ENCODE measurements at places on chromosomes 7 and 10. TPM values are rescaled to one million over a fixed set of nuclear protein-coding genes. Genes with fewer than 3 reads are reported as not detected.

KLLN gene
- 0.68 TPM for total RNA-seq

DNA sequence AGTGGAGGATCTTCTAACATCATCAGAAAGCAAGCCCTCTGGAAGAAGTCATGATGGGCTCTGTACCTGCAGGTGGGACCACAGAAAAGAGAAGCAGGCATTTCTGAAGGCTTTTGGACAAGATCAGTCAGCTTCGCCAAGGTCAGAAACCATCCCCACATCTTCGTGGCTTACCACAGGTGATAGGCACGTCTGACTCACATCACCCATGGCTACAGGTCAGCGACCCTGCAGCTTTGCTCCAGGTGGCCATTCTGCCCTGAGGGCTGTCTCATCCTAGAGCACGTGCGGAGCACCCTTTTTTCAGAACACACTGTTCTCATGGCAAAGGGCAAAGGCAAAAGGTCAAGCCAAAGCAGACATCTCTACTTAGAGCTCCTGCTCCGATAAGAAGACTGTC, 518.9 kb upstream of the ADARB2 start:
- DNase-seq, result no peak

DNA sequence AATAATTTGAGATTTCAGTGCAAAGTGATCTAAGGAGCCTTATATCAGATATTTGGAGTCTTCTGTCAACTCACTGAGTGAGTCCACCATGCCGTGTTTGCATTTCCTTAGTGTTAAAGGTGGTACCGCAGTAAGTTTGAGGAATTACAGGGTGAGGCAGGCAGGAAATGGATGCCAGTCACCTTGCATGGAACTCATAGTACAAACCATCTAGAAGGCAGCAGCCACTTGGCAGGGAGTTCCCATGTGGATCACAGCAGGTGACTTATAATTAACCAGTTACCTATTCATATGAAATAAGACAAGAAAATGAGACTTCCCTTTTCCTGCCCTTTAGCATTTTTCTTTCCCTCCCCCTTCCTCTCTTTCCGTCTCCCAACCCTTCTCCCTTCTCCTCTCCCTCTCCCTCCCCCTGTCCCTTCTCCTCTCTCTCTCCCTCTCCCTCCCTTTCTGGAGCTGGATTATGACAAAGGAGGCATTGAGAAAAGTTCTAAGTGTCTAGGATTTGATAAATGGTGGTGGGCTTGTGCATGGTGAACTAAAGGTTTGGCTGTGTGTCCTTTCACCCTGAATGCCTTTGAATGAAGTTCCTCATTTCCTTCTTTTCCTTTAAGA, 94.1 kb downstream of the LRRC4 start:
- DNase-seq, result no peak

DNA sequence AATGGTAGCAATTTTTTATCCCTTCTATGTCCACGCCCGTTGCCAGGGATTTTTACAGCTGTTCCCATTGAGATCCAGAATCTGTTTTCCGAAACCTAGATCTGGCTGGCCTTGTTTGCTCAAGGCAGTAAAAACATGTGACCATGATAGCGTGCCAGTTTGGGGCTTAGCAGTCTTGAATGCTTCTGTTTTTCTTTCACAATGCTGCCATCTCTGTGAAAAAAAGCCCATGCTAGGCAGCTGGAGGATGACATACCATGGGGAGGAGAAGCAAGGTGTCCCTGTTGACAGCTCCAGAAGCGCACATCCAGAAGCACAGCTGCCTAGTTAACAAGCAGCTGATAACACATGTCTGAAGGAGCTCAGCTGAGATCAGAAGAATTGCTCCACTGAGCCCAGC, 2.2 kb upstream of the ZNF92 start:
- no peak for DNase-seq

DNA sequence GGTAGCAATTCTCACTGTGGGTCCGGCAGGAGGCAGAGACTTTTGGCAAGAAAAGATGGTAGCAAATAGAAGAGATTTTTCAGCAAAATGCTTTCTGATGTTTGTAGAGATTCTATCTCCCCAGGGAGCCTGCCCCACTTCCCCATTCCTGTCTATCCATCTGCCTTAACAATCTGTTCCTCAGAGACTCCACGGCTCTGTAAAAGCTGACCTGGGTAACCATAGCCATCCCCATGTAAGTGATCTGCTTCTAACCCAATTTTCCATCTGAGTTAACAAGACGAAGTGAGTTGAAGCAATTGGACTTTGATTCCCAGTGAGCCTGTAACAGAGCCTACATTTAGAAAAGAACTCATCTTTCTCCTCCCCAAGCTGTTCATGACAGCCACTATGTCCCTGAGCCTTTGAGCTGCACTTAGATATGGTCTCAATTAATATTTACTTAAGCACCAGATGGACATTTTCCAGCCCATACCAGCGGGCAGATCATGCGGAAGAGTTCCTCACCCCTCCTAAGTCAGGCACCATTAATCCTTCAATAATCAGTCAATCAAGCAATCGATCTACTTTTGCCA, 896.1 kb downstream of the CCSER2 start:
- no peak for DNase-seq

ZNF862 gene
- 28.9 TPM for total RNA-seq

DNA sequence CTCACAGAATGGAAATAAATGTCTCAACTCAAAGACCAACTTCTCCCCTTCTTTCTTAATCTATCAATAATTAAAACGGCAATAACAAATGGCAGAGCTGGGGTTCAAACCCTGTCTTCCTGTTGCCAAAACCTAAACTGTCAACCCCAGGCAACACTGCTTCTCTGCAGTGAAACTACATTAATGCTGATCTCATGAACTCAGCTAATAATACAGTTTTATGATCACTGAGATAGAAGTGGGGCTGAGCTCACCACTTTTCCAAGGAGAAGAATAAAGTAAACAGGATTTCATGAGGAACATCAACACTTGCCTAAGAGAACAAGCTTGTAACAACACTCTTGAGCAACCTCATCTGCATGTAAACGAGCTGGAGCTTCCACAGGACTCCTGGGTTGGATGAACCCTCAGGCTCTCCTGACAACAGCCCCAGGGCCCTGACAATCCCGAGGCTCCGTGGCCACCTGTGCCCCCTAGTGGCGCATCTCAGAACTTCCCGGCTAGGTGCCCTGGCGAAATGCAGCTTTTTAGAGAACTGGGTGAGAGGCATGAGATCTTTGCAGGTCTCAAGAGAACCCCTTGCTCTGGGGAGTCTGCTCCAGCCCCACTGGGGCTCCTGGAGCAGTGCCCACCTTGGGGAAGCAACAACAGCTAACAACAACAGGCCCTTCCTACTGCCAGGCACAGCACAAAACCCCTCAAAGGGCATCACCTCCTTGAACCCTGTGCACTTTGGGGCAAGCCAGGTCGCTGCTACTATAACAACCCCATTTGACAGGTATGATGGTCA, 169.3 kb downstream of the SH3PXD2A start:
- peak; percentile 87 for DNase-seq

GRCh38 chr7:22267930-22268615, 88.9 kb downstream of the RAPGEF5 start:
- DNase-seq, result no peak

NEURL1 gene
- 1.5 TPM for total RNA-seq

CFTR gene
- total RNA-seq, result not detected

DNA sequence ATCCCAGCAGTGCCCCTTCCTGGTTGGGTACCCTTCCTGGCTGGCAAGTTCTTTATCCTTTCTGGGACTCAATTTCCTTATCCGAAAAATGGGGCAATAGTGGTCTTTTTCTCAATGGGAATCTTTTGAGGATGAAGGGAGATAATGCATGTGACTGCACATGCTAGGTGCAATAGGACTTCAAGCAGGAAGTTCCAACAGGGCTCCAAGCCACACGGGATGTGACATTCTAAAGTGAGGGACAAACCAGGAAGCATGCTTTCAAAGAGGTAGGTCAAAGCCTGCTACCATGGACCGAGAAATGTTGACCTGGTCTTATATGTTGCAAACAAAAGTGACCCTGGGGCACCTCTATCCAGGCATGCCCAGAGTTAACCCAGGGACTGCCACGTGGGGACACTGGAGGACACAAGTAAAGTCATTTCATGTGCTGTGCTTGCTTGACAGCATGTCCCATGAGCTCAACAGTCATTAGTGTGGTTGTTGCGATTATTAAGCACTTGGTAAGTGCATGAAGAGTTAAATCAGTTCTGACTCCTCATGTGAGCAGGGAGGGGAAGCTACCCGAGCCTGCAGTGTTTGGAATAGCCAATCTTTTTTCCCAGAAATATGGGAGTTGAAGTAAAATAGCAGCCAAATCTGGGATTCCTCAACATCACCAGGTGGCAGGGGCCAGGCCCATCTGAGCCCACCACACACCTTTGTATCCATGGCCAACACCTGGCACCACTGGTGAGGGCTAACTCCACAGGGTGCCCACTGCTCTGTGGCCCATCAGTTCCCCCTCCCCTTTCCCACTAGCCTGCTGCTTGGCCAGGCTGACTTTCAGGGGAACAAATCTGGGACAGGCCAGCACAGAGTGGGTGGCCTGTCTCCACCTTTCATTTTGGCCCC, 5.7 kb downstream of the ARHGAP22 start:
- DNase-seq, result no peak

DNA sequence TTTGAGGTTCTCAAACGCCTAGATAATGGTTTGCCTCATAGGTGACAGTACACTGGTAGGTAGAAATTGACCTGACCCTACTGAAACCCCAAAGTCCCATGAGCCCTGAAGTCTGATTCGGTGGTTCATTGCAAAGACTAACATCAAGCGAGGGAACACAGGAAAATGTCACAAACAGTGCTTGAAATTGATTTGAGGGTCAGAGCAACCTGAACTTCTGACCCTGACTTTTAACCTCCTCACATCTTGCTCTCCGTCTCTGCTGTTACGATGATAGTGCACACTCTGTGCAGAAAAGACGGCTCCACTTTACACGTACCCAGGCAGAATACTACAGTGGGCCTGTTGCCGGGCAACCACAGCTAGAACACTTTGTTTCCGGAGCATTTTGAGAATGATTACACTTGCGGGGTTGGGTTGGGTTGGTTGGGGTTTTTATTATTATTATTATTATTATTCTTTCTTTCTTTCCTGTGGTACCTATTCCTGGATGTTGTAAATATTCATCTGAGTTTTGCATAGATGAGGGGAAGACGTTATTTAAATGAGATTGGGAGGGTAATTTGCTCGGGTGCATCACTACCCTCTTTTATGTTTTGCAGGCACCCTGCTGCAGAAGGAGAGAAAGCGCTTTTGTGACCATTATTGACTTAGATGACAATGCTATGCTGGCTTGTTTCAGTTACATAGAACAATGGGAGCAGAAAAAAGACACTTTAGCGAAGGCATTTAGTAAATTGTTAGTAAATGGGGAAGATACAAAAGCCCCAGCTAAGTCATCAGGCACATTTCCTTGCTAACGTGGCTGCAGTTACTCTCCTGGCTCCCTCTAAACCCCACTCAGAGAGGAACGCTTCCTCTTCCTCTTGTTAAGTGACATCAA, 438.1 kb upstream of the NRP1 start:
- no peak for DNase-seq

STEAP1 gene
- not detected for total RNA-seq

- peak; percentile 92 for DNase-seq
These were observed 60.8 kb upstream of the PPIF start for GRCh38 chr10:79286318-79286951.

Measured in natural killer cell (primary cell).